ENCODE measurements at places on chromosomes 5 and 9.

GRCh38 chr5:52339285-52339684 lies 448.4 kb upstream of the ITGA1 start:
- DNase-seq: no peak

- no peak for DNase-seq
These were observed 98.8 kb upstream of the BASP1 start for GRCh38 chr5:17118631-17119030.

DNA sequence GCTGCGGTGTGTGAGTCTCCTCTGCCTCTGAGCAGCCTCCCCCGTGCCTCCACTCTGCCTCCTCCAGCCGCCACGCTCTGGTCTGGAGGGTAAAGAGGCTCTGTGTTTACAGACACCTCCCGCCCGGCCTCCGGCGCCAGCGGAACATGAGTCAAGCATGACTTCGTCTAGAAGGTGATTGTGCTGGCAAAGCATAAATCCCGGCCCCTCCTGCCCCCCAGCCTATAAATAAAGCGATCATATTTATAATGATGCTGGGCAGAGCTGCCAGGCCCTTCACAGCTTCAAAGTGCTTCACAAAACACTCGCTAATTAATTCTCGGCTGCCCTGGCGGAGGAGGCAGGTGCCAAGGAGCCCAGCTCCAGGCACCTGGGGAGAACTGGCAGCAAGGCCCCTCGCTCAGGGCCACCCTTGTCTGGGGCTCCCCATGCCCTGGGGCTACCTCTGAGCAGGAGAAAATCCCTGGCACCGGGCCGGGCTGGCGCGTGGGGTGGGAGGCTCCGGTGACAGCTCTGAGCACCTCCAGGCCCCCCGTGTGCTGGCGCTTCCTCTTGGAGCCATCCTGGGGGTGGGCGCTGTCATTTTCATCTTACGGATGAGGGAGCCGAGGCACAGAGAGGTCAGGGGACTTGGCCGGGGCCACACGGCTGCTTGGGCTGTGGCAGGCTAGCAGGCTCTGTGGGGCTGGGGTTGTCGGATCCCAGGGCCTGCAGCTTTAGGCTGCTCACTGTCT lies 87.8 kb downstream of the RXRA start:
- DNase-seq: no peak

DNA sequence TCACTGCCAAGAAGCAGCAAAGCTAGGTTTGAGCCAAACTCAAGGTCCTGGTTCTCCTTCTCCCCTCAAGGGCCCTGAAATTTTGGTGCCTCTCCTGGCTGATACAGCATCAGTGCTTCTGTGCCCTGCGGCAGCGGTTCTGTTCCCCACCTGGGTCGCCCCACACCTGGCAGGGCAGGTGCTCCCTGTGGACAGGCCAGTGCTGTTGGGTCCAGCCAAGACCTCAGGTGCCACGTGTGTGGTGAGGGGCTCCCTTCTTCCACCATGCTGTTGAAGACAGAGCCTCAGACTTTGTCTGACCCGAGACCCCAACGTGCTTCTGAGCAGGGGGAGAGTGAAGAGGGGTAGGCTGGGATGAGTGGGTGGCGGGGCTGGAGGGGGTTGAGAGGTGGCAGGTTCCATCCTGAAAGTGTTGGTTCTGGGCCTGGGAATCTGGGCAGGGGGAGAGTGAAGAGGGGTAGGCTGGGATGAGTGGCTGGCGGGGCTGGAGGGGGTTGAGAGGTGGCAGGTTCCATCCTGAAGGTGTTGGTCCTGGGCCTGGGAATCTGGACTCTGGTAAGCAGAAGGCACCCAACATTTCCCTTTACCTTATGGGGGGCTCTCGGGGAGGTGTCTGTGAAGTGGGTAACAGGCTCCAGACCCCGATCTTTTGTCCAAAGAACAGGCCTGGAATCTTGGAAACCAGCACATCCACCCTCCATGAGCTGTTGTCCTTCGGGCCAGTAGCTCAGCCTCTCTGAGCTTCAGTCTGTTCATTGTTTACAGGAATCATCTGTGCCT lies 2.3 kb downstream of the PLEKHG4B start:
- no peak for DNase-seq

GRCh38 chr5:10719965-10720364 lies 41.1 kb downstream of the DAP start:
- DNase-seq: no peak
